ENCODE measurements at places on chromosomes 5 and 9.

- no peak for DNase-seq
These were observed 76.4 kb upstream of the SLC1A1 start for GRCh38 chr9:4413856-4414255.

DNA sequence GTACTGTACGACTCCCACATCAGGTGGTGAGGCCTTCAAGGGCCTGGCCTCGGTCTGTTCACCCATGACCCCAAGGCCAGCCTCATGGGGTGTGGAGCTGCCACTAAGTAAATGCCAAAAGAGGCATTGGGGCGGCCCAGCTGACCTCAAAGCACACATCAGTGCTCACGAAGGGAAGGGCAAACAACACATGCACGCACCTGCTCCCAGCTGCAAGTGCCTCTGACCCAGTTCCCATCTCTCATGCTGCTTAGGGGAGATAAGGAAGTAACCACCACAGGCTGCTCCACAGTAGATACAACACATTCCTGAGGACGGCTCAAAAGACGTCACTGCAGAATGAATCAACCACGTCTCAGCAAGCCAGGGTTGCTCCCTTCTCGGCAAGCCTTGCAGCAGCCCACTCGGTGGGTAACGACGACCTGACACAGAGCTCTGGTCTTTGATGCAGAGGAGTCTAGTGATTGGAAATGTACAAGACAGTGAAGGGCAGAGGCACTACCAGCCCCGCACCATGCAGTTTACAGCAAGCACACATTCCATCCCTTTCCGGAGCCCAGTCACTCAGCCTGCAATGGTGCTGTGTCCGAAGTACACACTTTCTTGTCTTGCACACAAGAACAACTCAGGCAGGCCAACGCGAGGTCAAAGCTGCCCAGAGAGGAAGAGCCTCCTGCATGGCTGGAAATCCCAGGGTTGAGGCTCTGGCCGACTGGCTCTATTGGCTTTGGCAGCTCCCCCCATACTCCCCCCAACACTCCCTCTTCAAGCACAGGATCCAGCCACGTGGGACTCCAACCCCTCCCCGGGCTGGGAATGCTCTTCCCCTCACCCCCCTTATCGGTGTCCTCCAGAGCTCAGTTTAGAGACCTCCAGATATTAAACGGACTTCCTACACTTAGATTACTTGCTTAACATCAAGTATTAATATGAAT lies 31.8 kb downstream of the FABP6 start:
- DNase-seq: no peak

- DNase-seq: no peak
These were observed 601.5 kb downstream of the ANXA1 start for GRCh38 chr9:73753171-73753570.

GRCh38 chr5:88924330-88924657 lies 41.3 kb upstream of the MEF2C start:
- DNase-seq: no peak

GRCh38 chr9:120875195-120875565 lies 1.8 kb downstream of the PHF19 start:
- no peak for DNase-seq

DNA sequence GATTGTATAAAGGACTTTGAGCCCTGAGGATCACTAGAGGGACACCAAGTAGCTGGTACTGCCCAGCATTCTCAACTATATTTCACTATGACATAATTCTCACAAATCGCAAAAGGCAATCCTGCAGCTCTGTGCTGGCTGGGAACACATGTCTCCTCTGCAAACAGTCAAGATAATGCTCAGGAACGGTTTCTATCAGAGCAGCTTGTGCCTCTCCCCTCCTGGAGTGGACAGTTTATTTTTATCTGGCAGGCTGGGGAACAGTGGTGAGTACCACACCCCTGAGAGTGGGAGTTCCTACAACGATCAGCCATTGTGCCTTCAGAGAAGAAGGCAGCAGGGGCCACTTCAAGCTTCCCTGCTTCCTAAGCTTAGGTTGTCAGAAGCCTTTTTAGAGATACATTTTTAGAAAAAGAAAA lies 65.8 kb downstream of the ERAP1 start:
- DNase-seq: no peak

GRCh38 chr5:80554646-80555045 lies 15.4 kb downstream of the ANKRD34B start:
- DNase-seq: no peak

GRCh38 chr9:95522871-95523370 lies 6.2 kb upstream of the PTCH1 start:
- DNase-seq: no peak

GRCh38 chr5:34928267-34928666 lies 1.1 kb upstream of the DNAJC21 start:
- DNase-seq: no peak

GRCh38 chr5:115160975-115161475 lies 8.7 kb downstream of the TRIM36 start:
- no peak for DNase-seq

DNA sequence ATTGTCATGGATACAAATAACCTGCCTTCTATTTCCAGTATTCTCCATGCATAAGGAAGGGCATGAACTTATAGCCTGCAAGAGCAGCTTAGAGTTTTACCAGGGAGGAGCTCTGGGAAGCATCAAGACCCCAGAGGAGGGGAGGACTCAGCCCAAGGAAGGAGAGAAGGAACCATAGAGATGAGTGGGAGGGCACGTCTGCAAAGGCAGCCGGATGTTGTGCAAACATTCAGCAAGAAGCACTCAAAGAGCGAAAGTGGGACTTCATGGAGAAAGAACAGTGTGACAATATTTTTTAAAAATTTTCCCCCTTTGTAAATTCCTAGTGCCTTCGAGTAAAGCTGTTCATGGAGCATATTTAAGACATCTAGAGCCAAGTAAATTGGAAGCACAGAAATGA lies 270.1 kb upstream of the PTGER4 start:
- no peak for DNase-seq

GRCh38 chr9:116716438-116716837 lies 29.3 kb downstream of the TRIM32 start:
- DNase-seq: no peak

DNA sequence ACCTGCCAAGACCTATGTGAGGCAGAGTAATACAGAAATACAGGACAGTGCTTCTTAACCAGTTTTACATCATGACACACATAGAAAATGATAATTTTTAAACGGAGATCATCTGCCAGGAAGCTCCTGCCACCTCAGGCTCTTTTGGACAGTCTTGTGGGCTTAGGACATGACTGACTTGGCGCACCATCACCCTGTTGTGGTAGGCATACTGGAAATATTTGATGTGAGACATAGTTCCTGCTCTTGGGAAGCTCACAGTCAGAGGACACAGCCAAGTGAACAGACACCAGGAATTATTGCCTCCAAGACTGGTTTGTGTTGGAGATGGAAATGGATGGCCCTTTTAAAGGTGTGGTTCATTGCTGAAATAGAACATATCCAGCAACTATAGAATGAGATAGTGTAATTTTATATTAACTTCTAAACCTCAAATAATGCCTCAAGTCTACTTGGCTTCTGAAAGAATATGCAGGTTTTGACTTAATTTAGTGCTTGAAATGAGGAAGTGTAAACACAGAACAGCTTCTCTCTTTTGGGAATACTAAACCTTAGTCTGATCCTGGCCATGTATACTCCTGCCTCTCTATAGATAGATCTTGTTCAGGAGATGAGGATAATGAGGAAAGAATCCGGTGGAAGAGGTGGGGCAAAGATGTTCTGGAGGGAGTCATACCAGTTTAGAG lies 19.7 kb downstream of the CPEB4 start:
- DNase-seq: no peak

GRCh38 chr9:87324613-87325194 lies 173.0 kb upstream of the DAPK1 start:
- no peak for DNase-seq

DNA sequence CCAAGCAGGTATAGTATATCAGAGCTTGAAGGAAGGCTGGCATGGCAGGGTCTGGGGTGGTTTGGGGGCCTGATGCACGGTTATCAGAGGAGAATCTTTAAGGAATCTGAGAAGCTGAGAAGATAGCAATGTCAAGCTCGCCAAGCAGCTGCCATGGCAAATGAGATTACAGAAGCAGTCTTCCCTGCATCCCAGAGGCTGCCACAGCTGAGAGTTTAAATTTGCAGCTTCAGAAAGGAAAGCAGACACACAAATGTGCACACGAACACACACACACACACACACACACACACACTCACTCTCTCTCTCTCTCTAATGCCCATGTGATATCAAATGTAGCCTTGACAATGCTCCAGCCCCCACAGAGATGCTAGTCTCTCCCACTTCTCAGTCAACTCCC lies 79.0 kb upstream of the TNC start:
- no peak for DNase-seq

DNA sequence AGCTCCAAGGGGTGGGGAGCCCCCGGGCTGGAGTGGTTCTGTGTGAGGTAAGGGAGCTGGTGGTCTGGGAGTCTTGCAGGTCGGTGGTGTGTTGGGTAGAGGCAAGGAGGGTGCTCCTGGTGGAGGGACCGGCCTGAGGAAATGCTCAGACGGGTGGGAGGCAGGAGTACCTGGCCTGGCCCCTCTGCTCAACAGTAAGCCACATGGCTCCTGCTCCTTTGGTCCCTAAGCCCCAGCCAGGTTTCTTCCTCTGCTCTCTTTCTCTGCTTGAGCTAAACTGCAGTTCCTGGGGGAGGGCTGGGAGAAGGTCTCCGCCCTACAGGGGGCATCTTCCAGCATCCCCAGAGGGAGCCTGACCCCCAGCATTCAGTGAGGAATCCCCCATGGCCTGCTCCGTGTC lies 17.2 kb downstream of the TSPAN17 start:
- no peak for DNase-seq

DNA sequence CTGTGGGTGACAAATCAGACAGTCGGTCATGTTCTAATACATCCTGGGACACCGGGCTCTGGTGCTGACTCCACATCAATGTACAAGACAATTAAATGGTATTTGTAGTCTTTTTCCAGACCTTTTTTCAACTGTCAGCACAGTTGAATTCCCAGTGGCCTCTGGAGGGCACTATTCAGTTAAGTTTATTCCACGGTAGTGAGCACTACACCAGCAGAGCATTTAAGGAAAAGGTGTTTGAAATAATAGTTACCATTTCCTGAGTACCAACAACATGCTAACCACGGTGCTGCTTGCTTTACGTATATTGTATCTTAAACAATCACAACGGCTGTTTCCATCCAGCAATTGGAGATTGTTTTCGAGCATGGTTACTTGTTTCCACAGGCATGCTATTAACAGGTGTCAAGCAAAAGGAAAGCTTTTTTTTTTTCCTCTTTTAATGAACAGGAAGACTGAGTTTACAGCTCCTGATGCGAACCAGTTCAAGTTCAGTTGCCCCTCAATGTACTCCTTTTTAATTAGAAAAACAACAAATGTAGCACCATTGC lies 186.7 kb downstream of the PDZD2 start:
- DNase-seq: peak; percentile 17

DNA sequence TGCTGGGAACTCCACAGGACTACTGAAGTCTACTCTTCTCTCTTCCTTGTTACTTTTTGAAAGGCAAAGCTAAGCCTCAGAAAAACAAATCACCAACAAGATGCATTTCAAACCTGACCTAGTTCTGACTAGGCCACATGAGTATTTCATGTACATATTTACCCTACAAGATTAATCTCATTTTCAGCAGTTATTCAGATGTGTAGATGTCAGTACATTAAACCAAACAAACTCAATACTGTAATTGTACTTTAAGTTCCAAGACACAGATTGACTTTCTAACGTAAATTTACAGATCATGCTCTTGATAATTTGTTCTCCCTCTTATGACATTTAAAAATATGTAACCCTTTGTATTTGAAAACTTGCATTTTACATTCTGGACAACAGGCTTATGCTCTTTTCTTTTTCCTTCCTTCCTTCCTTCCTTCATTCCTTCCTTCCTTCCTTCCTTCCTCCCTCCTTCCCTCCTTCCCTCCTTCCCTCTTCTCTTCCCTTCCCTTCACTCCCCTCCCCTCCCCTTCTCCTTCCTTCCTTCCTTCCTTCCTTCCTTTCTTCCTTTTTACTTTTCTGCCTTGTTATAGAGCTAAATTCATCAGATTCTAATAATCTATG lies 1653.4 kb downstream of the EFNA5 start:
- no peak for DNase-seq

DNA sequence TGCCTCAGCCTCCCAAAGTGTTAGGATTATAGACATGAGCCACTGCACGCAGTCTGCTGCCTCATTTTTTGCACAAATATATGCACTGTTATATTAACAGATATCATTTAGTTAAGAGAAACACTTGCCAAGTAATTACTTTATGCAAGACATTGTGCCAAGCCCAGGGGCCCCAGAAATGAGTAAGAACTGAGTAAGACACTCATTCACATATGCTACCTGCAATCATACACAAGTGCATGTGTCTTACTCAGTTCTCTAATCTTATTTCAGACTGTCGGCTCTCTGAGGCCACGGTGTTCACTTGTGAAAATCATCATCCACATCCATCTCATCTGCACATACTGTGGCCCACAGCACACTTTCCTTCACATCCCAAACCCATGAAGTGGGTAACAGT lies 16.0 kb downstream of the TRAF1 start:
- DNase-seq: peak; percentile 19

DNA sequence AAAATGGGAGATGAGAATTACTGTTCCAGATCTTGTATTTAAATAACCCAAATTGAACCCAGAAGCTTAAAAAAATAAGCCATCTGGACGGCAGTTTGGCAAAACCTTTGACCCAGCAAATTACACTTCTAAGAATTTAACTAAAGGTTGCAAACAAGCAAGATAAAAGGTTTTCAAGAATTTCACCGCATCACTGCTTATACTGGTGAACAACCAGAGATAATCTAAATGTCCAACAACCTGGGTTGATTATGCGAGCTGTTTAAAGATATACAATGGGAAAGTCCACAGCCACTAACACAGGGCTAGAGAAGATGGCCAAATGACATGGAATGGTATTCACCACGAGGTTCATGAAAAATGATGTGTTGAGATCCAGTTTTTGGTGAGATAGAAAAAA lies 149.3 kb downstream of the GNAQ start:
- no peak for DNase-seq

DNA sequence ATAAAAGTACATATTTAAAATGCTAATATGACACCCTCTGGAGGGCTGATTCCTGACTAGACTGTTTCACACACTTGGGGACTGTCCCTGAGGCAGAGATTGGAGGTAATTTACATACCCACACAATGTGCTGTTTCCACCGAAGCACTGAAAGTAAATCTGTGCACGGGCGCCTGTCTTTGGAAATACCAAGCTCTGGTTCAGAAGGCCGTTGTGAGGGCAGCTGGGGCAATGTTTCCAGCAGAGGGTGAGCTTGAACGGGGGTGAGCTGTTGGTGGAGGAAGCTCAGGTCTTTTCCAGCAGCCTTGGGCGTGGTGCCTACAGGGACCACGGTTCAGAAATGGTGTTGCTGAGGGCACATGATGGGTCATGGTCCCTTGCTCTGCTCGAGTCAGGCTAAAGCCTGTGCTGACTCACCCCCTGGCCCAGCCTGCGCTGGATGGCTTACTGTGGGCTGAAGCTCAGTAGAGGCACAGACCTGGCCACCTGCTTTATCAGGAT lies 25.8 kb upstream of the HMCN2 start:
- DNase-seq: peak; percentile 61

- no peak for DNase-seq
These were observed 50.3 kb downstream of the TLE4 start for GRCh38 chr9:79621916-79622575.

DNA sequence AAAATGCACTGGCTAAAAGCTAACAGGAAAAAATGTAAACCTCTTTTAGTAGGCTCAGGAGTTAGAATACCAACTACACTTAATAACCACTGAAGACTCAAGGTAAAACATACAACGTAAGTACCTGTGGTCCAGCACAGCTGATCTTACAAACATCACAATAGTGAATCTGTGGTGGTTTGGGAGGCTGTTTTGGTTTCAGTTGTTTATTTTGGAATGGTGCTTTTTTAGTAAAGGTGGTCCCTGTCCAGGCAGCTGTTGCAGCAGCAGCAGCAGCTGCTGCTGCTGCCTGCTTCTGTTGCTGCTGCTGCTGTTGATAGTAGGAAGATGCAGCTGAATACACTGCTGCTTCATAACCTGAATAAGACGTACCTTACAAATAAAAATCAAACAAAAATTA lies 37.9 kb downstream of the ZFR start:
- no peak for DNase-seq
